WTC11 (cell line): ENCODE measurements at places on chromosomes 12 and 14.

- peak; percentile 65 for DNase-seq
Measured at GRCh38 chr14:73740618-73741326, 26.6 kb upstream of the PNMA1 start.

DNA sequence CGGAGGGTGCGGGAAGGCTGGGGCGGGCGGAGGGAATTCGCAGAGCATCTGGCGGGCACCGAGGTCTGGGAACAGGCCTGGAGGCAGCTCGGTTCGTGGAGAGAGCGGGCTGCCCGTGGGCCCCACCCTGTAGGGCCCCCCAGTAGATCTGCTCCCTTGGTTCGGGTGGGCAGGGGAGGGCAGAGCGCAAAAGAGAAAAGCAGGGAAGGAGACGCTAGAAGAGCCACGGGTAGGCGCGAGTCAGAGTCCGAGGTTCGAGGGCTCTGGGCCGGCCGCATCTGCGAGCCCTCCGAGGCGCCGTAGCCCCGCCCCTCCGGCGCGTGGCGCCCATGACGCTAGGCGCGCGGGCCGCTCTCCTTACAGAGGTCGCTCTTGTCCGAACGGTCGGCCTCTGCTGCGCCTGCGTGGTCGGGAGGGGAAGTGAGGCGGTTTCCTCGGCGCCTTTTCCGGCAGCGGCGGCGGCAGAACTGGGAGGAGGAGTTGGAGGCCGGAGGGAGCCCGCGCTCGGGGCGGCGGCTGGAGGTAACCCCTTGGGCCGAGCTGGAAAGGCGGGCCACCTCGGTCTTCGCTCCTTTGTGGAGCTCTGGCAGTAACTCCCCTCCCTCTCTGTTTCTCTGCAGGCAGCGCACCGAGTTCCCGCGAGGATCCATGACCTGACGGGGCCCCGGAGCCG is at the start of gene ARF6:
ARF6 (plus strand) TSS at position 447 of the 673 bp plus-strand sequence. CDS start 655 bp downstream, outside the sequence.
- peak; percentile 97 for DNase-seq

DNA sequence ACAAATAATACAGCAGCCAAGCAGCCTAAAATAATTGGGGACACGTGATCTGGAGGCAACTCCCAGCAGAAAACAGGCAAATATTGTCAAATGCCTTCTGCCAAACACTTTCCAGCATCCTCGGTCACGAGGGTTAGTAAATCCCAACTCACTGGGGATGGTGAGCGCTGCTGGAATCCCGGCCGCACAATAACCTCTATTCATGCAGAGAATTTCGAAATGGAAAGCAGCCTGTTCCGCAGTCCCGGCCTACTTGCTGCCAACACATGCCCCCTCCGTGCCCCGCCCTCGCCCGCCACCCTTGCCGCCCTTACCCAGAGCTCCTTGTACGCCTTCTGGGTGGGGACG is 62.2 kb downstream of the RFX4 start:
- DNase-seq, result no peak

DNA sequence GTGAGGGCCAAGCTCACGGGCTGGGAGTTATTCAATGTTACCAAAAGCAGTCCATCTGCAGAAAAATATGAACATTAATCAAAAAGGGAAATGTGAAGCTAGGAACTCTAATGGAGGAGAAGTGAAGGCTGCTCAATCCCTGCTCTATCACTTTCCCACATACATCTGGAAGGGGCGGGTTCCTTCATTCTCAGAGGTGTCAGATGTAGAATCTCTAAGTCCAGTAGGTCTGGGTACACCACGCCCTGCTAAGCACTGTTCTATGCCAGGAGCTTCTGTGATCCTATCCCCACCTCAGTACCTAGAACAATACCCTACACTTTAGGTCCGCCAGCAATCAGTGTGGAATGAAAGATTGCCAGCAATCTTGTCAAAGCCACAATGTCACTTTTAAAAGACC is 37.0 kb upstream of the ANO2 start:
- no peak for DNase-seq

GRCh38 chr12:65616022-65616421 is 208.3 kb upstream of the HMGA2 start:
- no peak for DNase-seq

GRCh38 chr12:116244001-116244400 is 33.5 kb downstream of the MED13L start:
- DNase-seq, result no peak

- DNase-seq, result no peak
Measured at GRCh38 chr14:43438056-43438455, 1069.0 kb downstream of the FSCB start.

DNA sequence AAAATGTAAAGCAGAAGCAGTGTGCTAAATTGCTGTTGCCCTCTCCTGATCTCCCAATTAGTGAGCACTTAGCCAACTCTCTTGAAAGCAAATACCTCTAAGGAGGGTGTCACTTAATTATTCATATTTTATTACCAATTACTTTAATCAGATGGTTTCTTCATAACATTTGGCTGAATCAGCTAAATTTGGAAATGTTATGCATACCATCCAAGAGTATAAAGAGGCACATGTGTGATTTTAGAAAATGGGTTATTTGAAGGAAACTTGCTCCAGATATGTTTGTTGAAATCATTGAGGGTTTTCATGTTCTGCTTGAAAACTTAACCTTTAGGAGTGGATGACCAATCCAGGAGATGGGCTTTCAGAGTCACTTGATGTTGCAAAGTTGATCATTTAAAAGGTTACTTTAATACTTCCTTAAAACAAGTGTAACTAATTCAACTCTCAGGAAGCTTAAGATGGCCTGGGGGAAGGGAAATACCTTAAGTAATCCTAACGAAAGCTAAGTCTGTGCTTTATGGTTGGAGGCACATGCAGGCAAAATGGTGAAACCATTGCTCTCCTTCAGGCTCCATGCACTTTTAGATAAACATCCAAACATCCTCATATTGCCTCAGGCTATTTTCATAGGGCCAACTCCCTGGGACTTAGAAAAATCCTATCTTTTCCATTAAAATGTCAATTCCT is 434.5 kb downstream of the MDGA2 start:
- DNase-seq, result no peak

DNA sequence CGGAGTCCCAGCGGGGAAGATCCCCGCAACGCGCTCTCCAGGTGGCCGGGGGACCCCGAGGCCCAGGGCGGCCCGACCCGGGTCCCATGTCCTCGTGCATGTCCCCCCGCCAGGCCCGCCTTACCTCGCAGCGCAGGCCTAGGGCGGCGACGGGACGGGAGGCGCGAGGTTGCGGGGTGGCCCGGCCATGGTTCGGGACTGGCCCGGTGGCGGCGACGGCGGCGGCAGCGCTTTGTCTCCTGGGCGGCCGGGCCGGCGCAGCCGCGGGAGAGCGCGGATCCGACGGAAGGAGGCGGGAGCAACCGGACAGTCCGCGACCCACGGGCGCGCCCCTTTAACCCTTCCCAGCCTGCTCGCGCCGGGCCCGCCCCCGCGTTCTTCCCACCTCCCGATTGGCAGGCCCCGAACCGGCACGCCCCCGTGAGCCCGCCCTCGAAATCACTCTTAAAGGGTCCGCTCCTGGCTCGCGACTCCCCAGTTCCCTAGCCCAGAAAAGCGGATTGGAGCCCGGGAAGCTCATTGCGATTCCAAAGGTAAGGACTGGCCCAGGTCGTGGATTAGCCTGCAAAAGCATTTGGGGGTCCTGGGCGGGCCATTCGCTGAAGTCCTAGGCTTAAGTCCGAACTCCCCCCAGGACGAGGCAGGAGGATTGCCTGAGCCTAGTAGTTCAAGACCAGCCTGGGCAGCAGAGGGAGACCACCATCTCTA is at the start of gene PHETA1:
PHETA1 (minus strand) TSS at position 308 of the 708 bp plus-strand sequence. CDS start 5,668 bp downstream, outside the sequence.
- DNase-seq, result peak; percentile 95

DNA sequence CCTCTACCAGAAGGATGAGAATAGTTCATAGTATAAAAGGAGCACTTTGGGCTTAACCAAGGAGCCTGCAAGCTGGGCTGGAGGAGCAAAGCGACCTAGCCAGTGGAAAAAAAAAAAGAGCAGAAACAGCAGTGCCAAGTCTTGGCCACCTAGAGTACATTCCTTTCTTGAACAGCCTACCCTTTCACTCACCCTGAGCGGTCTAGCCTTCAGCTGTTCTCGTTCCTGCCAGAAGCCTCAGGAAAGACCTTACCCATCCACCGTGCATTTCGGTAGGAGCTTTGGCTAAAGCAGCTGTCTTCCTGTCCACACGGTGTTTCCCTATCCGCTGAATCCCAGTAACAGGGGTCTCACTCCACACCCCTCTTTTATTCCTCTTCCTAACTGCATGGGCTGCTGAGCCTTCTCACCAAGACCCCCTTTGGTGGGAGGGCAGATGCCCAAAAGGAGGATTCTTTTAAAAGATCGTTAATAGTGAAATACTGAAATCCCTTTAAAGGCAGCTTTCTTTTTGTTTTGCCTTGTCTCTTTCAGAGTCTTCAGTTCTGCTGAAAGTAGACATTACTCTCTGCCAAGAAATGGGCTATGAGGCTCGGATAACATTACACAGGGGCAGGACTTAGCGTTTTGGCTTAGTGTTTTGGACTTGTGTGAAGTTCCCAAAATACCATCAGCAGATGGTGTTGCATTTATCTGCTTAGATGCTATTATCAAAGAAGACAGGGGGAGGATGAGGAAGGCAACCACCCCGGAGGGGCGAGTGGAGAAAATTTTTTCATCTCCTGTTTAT is 88.5 kb upstream of the METAP2 start:
- DNase-seq, result no peak

- DNase-seq, result no peak
Measured at GRCh38 chr14:68663385-68664076, 129.3 kb downstream of the ZFP36L1 start.

DNA sequence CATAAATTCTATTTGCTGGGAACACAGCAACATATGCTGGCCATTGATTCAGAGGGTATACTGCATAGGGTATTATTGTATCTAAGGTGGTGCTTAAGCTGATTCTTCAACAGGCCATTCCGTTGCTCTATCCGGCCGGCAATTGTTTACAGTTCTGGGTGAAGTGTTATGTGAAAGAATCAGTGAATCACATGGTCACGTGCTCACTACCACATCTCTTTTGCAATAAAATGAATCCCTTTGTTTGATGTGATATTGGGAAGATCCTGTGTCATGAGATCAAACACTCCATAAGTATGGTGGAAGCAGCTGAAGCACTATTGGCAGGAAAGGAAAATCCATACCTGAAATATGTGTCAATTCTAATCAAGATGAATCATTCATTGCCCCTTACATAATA is 7.6 kb upstream of the USP15 start:
- DNase-seq, result no peak

DNA sequence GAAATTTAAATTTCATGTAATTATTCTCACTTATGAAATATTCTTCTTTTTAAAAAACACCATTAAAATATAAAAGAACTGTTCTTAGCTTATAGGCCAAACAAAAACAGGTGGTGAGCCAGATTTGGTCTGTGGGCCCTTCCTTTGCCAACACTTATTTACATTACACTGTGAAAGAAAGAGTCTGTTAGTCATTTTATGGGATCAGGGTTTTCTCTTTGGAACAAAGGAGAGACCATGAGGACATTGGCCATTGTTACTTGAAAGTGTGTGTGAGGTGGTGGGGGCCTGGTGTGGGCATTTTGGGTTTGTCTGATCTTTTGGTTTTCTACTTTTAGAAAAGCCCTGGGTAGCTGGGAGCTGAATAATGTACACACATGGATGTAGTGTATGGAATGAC is 62.7 kb downstream of the TTC6 start:
- no peak for DNase-seq

- no peak for DNase-seq
Measured at GRCh38 chr14:21026274-21026987, 1.6 kb upstream of the NDRG2 start.

GRCh38 chr14:96269359-96269710 is 13.3 kb downstream of the BDKRB1 start:
- DNase-seq, result no peak

GRCh38 chr12:26195641-26196420 is 458 bp downstream of the SSPN start:
- peak; percentile 39 for DNase-seq

GRCh38 chr14:68421116-68421515 is 371.8 kb downstream of the ZFP36L1 start:
- no peak for DNase-seq

DNA sequence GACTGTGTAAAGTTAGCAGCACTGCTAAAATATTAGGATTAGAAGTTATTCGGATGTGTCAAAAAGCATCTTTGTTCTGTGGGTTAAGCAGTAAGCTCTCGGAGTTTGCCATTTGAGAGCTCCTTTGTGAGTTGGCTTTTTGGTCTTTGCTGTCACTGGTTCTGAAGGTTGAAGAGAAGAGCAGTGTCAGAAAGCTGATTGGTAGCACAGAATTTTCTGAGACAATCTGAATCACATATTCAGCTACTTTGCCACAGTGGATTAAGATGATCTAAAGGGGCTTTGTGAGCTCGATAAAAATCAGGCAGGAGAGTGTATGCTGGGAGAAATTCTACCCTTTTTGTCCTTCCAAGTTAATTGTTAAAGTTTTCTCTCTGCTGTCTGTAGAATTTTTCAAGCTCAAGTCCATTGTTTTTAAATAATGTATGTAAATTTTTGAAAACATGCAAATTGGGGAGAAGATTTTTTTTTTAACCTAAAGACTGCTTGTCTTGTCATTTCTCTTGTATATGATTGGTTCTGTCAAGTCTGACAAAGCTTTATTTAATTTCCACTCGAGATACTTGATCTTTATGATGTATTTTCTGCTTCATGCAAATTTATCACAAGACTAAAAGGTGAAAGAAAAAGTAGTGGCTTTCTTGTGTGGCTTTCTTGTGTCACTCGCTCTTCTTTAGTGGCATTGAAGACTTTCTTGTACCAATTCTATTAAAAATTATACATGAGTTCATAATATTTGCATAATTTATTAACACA is 307.3 kb downstream of the EGLN3 start:
- DNase-seq, result no peak

DNA sequence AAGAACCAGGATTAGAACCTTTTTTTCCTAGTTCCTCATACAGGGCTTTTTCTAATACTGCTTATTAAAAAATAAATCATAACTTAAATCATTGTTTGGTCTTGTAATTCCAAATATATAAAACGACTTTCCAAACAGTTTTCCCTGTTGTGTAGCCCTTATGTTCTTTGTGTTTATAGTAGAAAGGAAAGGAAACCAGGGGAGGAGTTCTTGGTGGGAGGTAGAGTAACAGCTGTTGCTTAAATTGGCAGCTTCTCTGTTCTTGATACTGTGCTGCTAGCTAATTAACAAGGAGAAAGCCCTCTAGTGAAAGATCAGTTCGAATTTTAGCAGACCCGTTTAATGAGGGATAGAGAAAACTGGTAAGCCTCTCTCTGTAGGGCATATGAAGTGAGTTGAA is 15.0 kb downstream of the SRP54 start:
- DNase-seq, result no peak

- DNase-seq, result no peak
Measured at GRCh38 chr12:85794531-85794930, 41.7 kb downstream of the RASSF9 start.

- no peak for DNase-seq
Measured at GRCh38 chr12:109448272-109448671, 28.8 kb downstream of the KCTD10 start.

DNA sequence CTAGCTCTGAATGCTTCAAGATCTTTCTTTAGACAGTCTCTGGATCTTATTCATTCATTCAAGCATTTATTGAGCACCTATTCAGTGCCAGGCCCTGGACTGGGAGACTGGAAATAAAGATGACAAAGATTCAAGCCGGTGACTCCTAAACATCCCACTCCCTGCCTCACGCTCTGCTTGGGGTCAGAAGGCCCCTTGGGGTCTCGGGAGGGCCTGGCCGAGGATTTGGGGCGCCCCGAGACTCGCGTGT is 224 bp upstream of the DTX1 start:
- DNase-seq, result no peak
